ENCODE measurements at places on chromosomes 5 and 9.

- no peak for DNase-seq
Measured at GRCh38 chr9:133512253-133513213, 12.2 kb downstream of the MYMK start.

- no peak for DNase-seq
Measured at GRCh38 chr9:95061916-95062595, 255.5 kb downstream of the FANCC start.

GRCh38 chr9:124133727-124134126, 122.2 kb downstream of the LHX2 start:
- no peak for DNase-seq

DNA sequence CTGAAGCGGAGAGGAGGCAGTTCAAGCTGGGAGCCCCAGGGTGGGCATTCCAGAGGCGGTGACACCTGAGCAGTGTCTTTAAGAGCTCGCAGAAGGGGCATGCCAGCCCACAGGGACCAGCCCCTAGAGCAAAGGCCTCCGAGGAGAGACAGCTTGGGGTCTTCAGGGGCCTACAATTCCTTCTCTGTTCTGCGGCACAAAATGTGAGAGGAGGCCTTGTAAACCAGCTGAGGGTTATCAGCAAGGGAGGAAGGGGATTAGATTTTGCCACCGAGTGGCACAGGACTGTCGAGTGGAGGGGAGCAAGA, 505 bp upstream of the SIGMAR1 start:
- DNase-seq: no peak

DNA sequence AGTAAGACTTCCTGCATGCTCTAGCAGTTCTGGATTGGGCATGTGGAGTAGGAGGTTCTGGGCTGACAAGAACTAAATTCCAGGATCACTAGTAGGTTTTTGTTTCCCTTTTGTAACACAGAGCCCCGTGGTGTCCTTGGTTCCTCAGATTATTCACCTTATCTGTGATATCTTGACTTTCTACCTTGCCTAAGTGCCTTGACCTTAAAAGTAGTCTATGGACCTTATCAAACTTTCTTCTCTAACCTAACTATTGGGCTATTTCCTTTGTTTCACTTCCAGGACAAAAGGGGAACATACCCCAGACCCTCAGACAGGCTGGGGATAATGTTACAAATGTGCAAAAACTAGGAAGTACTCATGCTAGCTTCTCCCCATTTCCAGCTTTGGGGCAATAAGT, 595.3 kb downstream of the PSAT1 start:
- no peak for DNase-seq

DNA sequence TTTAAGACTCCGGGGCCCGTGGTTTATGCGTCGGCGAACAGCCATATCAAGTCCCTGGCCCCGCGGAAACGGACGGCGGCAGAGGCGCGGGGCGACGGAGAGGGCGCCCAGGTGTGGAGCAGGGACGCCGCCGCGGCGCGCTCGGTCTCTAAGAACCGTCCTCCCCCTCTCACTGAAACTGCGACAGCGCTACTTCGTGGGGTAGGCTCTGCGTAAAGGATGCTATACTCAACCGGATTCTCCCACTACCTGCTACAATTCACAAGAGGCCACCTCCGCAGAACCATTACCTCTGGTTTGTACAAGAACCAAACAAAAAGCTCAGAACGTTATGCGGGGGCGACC, 404 bp downstream of the MRNIP start:
- DNase-seq: peak; percentile 67

DNA sequence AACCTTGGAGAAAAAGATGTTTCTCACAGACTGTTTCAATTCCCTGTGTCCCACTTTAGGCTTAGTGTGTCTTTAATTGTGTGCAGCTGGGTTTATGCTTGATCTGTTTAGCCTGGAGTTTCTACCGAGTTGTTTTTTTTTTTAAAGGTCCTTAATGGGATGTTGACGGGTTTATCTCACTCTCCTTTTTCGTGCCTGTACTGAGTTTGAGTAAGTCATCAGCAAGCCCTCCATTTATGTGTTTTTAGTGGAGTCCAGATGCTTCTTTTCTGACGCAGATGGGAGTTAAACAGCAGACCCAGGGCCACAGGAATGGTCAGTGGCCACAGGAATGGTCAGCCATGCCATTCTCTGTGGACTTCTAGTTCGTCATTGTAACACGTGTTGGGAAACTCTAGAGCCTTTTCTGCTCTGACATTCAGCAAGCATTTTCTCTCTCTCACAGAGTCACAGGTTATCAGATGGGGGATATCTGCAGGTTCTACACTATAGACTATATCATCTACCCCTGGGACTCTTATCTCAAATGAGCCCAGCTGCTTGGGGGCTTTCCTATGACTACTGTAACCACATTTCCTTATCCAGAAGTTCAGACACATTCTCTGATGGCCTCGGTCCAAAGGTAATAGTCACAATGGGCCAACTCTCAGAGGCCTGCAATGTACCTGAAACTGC, 190.5 kb downstream of the TTLL11 start:
- no peak for DNase-seq

DNA sequence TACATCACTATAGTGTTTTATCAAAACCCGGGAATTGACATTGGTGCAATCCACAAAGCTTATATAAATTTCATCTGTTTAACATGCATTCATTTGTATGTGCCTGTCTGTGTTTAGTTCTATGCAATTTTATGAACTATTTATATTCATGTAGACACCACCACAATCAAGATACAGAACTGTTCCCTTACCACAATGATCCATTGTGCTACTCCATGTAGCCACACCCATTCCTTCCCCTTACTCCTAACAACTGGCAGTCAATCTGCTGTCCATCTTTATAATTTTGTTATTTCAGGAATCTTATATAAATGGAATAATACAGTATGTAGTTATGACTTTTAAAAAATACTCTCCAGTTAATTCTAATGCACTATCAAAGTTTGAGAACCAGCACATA, 389.5 kb downstream of the HTR1A start:
- no peak for DNase-seq

DNA sequence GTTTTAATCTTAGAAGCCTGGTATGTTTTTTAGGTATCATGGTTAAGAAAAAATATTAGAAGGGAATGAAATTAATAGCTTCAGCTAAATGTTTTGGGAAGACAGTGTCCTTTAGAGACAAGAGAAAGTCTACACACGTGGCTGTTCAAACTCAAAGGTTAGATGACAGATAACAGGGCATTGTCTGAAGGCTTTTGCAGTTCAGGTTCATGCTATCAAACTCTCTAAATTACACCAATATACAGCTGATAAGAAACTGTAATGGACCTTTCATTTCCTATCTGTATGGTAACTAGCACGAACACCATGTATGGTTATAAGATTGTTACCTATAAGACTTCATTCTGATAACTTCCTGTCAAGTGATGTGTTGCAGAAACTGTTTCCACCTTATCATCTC, 240.6 kb upstream of the MEF2C start:
- DNase-seq: no peak

DNA sequence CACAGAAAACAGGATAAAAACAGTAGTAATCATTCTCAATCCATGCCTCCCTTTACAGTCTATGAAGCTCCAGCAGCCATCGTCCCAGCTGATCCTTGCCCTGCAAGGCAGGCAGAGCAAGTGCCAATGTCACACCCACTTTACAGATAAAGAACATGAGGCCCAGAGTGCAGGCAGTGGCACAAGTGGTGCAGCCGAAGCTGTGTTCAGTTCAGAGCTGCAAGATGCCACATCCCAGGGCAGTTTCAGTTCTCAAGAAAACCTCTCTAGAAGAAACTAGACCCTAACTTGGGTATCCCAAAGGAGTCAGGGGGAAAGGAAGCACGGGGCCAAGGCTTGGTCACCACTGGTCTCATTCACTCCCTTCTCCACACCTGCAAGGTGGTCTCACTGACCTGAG, 34.6 kb upstream of the CPLX2 start:
- DNase-seq: no peak

GRCh38 chr5:143843461-143843860, 31.5 kb downstream of the HMHB1 start:
- DNase-seq: no peak

GRCh38 chr9:130428086-130428665, 16.6 kb upstream of the ASS1 start:
- no peak for DNase-seq

- no peak for DNase-seq
Measured at GRCh38 chr9:77807846-77808750, 160.0 kb upstream of the GNA14 start.

GRCh38 chr5:43073597-43074546, 33.8 kb upstream of the ANXA2R start:
- DNase-seq: no peak

DNA sequence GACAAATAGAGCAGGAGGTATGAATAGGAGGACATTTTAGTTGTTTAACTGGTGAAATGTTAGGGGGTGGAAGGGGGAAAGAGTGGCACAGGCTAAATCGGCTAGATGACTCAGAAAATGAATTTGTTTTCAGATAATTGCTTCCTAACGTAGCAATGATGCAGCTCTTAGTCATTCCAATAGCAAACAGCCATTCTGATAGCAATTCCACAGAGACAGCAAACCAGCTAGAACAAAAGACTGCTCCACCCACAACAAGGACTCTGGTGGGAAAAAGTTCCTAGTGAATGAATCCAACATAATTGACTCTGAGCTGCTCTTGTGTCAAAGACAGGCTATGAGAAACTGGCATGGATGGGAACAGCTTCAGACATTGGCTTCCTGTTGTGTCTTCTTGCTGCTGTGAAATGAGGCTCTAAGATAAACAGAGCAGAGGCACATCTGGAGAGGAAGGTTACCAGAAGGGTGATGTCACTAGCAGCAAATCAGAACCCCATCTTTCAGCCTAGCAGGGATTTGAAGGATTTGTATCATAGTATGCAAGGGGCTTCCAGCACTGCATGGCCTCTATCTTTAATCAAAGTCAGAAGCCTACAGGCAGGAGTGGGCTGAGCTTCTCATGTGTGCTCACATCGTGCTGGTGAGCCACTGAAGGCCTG, 28.1 kb upstream of the F2RL1 start:
- DNase-seq: no peak

GRCh38 chr9:9912459-9912858, 700.3 kb downstream of the PTPRD start:
- DNase-seq: no peak

GRCh38 chr5:24732184-24732583, 87.4 kb upstream of the CDH10 start:
- no peak for DNase-seq

DNA sequence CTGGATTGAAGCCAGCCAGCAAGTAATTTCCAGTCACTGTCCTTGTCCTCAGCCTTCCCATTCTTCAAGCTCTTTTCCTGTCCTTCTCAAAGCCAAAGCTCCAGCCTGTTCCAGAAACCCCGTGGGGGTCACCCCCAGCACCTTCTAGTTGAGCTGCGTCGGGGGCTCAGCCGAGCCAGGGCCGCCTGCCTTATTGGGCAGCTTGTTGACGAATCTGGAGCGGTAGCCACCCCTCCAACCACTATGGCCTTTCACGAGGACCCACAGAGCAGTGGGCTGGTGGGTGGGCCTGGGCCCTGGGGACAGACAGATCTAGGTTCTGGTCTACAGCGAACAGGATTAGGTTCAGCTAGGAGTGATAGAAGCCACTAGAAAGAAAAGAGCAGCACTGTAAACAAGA, 47.3 kb downstream of the TSPAN17 start:
- DNase-seq: no peak

GRCh38 chr5:1167728-1168709, 33.4 kb upstream of the SLC6A19 start:
- DNase-seq: peak; percentile 66

GRCh38 chr9:3898461-3899218, 372.8 kb upstream of the RFX3 start:
- no peak for DNase-seq

GRCh38 chr5:176762489-176762888, 47.9 kb upstream of the UNC5A start:
- DNase-seq: no peak

- no peak for DNase-seq
Measured at GRCh38 chr5:169299663-169300467, 1.1 kb downstream of the SLIT3 start.

- no peak for DNase-seq
Measured at GRCh38 chr9:121871431-121872025, 220.1 kb downstream of the DAB2IP start.

- no peak for DNase-seq
Measured at GRCh38 chr5:170882345-170882744, 20.5 kb downstream of the RANBP17 start.

- no peak for DNase-seq
Measured at GRCh38 chr9:135717410-135717809, 15.4 kb downstream of the KCNT1 start.

GRCh38 chr5:935510-936084, 42.9 kb downstream of the TRIP13 start:
- no peak for DNase-seq

DNA sequence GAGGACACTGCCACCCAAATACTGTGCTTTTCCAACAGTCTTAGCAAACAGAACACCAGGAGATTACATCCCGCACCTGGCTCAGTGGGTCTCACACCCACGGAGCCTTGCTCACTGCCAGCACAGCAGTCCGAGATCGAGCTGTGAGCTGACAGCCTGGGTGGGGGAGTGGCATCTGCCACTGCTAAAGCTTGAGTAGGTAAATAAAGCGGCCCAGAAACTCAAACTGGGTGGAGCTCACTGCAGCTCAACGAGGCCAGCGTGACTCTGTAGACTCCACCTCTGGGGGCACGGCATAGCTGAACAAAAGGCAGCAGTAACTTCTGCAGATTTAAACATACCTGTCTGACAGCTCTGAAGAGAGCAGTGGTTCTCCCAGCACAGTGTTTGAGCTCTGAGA, 28.8 kb downstream of the EPB41L4A start:
- DNase-seq: no peak

DNA sequence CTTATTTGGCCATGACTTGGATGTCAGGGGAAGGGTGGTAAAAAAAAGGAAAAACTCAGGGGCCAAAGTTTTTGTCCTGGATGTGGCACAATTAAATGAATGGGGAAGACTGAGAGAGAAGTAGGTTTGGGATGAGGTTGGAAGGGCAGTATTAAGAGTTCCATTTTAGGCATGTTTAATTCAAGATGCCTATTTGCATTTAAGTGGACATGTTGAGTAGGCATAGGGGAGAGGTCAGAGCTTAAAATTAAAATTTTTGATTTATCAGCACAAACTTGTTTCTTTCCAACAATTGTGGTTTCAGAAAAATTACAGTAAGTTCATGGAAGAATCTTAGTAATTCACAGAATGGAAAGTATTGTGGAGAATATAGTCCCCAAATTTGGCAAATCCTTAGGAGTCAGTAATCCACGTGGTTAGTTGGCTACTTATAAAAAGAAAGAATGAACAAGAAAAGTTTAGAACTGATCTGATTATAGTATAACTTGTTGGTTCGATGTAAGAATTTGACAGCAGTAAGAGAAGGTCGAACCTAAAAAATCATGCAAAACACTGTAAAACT, 265.9 kb downstream of the SAXO1 start:
- no peak for DNase-seq

DNA sequence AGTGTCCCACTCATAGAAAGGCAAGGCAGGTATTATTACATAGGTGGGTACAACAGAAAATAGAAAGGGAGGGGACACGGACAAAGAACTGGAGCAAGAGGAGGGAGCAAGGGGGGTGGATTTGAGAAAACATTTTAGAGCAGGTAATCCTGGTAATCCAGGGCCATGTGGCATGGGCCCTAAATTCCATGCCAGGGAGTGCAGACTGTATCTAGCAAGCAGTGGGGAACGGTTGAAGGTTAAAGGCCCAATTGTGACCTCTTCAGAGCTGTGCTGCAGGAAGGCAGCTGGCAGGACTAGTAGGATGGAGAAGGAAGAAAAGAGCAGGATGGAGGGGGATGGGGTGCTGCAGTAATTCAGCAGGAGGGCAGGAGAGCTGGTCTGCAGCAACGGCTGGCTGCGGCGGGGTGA, 75.2 kb downstream of the PDE6A start:
- DNase-seq: no peak

GRCh38 chr5:126143622-126144021, 279.6 kb upstream of the GRAMD2B start:
- DNase-seq: no peak

Measured in activated naive CD8-positive, alpha-beta T cell treated with anti-CD3 and anti-CD28 coated beads, Interleukin-2, amount 10 ng/mL, durations not matched to agents 7 days and 5 days (primary cell).